Cerebellar cortex (tissue), 1 donor: ENCODE measurements at places on chromosomes 11 and 22.

GRCh38 chr11:34830648-34831047 is 85.5 kb downstream of the APIP start:
- no peak for DNase-seq

GRCh38 chr11:102118937-102119336 is 8.7 kb downstream of the YAP1 start:
- no peak for DNase-seq

DNA sequence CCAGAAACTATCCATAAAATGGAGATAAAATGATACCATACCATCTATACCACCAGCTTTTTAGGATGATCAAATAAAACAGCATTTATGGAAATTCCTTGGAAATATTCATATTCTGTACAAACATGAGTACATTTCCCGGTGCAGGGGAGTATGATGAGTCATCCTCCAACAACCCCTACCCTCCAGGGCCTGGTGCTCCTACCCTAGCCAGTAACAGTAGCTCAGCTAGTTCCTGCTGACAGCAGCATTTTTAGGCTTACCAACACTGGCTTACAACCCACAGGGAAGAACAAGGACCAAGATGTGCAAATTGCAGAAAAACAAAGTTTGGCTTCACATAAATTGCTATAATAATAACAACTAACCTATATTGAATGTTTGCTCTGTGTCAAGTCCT is 406.2 kb upstream of the CADM1 start:
- no peak for DNase-seq

GRCh38 chr11:109209572-109209971 is 212.4 kb upstream of the C11orf87 start:
- no peak for DNase-seq

DNA sequence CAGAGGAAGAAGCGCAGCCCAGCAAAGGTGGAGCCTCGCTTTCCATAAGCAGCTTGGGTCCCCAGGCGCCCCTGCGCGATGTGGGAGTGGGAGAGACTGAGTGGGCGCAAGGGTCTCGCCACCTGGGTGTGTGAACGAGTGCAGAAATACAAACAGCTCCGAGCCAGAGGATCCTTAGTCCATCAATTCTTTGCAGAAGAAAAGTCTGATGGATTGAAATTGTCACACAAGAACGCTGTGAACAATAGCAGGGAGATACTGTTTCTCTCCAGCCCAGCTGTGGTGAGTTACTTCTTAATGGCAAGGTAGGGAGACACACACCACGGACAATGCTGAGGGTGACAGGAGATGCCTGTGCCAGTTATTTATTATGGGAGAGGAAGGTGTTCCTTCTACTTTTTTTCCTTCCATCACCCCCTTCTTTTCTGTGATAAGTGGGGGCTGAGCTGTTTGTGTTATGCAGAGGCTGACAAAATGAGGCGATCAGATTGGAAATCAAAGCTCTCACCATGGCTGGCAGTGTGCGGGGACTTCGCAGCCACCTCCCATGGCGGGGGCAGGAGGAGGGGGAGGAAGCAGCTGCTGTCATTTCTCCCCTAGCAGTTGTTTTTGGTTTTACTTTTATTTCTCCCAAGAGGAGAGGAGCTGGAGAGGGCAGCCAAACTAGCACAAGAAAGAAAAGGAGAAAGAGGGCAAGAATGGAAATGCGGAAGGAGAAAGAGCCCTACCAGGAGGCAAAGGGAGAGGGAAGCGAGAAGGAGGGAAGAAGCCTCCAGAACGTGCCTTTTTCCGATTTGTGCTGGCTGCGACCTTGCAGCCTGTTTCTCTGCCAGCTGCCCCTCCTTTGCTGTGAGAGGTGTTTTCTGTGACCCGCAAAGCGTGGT is 755.8 kb downstream of the NTM start:
- no peak for DNase-seq

DNA sequence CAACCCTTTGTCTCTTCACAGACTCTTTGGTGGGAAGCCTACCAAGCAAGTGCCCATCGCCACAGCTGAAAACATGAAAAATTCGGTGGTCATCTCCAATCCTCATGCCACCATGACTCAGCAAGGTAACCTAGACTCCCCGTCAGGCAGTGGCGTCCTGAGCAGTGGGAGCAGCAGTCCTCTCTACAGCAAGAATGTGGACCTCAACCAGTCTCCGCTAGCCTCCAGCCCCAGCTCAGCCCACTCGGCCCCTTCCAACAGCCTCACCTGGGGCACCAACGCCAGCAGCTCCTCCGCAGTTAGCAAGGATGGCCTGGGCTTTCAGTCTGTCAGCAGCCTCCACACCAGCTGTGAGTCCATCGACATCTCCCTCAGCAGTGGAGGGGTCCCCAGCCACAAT is 111.6 kb downstream of the DBX1 start:
- DNase-seq: no peak

DNA sequence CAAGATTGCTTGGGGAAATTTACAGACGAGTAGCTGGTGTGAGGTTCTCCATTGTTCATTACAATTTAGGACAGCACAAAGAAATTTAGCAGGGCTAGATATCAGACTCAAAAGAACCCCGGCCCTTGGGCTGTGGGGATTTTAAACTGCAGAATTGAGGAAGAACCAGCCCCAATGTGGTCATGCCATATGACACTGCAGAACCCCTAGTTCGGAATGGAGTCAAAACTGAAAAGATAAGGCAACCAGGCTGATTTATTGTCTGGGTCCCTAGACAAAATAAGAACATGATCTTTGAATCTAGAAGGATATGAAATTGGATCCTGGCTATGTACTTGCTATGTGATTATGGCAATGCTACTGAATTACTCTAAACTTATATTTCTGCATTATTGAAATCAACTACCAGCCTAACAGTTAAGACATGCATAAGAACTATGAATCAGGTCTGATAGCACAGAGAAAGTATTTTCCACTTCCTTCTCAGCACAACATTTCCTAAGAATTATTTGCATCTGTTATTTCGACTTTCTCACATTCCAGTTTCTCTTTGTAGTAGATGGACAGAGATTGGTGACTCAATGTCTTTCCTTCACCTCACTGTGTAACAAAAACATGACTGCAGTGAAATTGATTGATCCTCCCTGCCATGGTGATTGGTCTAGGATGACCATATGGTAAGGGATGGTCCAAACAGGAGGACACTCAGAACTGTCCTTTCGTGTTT is 13.2 kb downstream of the MMP3 start:
- no peak for DNase-seq

DNA sequence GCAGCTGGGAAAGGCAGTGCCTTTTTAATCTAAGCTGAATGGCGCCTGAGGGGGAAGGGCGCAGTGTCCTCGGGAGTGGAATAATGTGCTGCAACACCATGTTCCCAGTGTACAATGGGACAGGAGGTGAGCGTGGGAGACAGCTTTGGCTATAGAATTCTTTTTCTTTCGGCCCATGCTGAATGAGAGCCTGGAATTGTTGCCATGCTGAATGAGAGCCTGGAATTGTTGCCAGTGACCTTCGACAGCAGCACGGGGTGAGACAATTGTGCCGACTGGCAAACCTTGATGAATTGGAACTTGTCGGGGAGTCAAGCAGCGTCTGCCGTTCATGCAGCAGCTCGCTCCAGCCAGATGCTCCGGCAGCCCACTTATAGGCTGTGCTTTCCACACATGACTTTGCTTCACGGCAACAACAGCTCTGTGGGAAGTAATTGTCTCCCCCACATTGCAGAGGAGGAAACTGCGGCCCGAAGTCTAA is 141.4 kb upstream of the E2F8 start:
- DNase-seq: peak; percentile 1

DNA sequence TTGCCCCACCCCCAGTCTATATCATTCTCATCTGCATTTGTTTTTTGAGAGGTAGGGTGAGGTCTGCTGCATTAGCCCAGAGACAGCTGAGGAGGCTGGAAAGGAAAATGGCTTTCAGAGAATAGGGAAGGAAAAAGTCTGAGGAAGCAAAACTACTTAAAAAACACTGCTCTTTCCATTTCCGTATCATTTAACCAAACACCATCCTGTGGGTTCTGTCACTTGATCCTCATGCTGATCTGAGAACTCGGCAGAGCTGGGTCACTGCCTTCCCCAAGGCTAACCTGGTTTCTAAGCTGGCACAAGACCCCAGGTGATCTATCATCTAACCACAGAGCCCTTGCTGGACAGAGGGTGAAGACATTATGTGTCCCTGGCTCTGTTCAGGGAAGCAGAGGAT is 1.2 kb downstream of the FOLR2 start:
- DNase-seq: no peak

DNA sequence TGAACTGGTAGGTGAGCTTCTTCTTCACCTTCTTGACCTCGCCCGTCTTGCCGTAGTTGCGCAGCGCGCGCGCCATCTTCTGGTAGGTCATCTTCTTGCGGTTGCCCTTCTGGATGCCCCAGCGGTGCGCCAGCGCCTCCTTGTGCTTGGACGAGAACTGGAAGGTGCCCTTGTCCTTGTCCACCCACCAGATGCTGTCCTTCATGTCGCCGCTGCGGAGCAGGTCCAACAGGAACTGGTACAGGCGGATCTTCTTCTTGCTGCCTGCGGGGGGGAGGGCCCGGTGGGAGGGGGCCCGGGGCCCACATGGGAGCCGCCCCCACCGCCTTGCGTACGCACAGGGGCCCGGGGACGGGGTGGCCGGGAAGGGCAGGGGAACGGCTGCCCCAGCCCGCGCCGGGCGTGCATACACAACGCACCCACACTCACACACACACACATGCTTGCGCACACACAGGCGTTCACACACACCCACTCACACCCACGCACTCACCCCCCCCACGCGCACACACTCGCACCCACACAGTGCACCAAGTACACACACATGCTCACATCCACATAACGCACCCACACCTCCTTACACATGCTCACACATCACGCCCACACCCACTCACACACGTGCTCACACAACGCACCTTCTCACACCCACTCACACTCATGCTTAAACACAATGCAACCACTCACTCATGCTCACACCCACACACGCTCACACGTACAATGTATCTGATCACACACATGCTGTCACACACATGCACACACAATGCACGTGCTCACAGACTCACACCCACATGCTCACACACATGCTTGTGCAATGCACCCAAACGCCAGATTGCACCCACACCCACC is 3.0 kb upstream of the MYBPC3 start:
- DNase-seq: peak; percentile 93

- no peak for DNase-seq
Measured at GRCh38 chr11:33941637-33942160, 49.8 kb upstream of the LMO2 start.

- DNase-seq: no peak
Measured at GRCh38 chr11:10606536-10607208, 38.2 kb upstream of the LYVE1 start.

DNA sequence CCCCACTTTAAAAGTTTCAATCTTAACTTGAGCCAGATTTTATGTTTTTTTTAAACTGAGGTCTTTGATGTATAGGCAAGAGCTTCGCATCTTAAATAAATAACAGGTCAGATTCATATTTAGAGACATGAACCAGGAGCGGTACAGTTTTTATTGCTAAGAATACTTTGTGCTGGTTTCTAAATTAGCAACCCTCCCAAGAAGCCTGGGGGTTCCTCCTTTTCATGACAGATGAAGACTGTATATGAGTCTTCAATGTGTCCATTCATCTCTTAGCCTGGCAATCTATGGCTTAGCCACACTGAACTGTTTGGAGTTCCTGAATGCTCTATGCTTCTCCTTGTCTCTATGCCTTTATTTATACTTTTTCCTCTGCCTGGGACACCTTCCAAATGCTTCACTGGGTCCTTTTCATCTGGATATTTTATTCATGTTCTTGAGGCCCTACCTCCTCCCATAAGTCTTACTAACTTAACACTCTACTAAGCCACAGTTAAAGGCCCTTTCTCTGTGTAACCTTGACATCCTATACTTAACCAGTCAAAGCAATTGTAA is 338.6 kb downstream of the INSC start:
- no peak for DNase-seq

DNA sequence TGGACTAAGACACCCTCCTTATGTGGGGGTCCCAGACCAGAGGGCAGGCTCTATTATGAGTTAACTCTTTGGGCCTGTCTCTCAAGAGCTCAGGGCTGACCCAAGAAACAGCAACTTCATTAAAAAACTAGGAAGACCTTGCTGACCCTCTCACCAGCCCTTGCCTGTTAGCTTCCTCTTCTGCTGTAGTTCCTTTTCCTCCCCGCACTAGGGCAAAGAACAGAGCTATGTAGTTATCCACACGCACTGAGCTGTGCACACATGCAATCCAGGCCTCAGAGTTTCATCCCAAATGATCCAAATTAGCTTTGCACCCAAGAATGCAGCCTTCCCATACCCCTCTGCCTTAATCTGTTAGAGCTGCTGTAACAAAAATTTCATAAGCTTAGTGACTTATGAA is 539.6 kb upstream of the CADM1 start:
- no peak for DNase-seq

GRCh38 chr11:121354192-121354591 is 61.6 kb downstream of the SC5D start:
- no peak for DNase-seq

DNA sequence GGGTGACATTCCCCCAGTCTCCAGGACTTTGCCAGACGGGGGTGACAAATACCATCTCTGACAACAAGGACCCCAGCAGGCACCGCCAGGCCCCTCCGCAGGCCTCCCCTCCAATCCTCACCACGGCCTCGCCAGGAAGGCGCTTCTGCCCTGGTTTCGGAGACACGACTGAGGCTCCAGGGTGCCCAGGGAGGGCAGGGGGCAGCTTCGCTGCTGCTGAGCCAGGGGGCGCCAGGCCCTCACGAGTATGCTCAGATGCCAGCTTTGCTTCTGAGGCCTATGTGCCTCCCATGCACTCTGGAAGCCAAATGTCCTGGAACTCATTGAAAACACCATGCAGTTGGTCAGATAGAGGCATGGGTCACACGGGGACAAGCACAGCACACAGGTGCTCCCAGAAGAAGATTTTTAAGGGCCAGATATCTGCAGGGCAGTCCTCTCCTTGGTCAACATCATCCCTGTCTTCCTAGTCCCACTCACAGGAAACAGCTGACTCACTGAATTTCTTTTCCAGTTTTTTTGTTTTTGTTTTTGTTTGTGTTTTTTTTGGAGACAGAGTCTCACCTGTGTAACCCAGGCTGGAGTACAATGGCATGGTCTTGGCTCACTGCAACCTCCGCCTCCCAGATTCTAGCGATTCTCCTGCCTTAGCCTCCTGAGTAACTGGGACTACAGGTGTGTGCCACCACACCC is 19.9 kb downstream of the BID start:
- DNase-seq: no peak

DNA sequence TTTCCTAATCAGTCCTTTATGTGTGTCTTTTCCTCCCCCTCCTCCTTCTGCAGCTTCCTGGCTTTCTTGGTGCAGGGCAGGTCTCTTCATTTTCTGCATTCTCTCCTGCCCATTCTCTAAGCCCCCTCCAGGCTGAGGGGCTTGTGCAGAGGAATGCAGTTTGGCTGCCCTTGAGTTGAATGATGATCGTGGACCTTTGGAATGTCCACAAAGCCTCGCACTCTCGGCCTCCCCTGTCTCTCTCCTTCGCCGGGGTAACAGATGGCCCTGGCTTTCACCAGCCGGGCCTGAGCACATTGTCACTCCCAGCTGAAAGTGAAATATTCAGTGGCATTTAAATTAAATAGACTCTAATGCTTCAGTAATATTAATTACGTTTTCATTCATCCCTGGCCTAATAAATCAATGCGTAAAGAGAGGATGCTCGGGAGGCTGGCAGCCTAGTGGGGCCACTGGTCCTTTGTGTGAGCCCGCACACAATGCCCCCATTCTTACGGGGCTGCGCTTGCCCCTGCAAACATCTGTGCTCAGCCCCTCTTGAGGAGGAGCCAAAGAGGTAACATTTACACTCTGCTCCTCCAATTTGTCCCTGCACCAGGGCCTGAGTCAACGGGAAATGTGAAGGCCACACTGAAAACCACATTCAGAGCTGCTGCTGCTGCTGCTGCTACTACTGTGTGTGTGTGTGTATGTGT is 64.9 kb upstream of the PAX6 start:
- peak; percentile 43 for DNase-seq
